ENCODE measurements at places on chromosomes 6 and 20.

DNA sequence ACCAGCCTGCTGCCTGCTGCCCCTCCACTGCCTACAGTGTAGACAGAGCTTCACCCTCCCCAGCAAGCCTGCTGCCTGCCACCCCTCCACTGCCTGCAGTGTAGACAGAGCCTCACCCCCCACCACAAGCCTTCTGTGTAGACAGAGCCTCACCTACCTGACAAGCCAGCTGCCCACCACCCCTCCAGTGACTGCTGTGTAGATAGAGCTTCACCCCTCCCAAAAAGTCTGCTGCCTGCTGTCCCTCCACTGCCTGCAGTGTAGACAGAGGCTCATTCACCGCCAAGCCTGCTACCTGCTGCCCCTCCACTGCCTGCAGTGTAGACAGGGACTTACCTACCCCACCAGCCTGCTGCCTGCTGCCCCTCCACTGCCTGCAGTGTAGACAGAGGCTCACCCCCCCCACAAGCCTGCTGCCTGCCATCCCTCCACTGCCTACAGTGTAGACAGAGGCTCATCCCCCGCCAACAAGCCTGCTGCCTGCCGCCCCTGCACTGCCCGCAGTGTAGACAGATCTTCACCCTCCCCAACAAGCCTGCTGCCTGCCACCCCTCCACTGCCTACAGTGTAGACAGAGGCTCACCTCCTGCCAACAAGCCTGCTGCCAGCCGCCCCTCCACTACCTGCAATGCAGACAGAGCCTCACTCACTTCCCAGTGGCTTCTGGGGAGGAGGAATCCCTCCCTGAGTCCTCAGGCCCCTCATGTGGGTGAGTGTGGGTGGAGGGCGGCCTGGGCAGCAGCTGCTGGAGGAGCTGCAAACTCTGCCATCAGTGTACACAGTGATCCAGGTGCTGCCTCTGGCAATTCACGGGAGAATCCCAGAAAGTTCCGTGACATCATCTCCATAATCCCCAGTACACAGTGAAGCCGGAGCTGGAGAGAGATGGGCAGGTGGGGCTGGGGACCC lies 140.9 kb downstream of the DLL1 start:
- DNase-seq: no peak

GRCh38 chr6:20661721-20662120 lies 127.5 kb downstream of the CDKAL1 start:
- no peak for DNase-seq

- no peak for DNase-seq
Measured at GRCh38 chr6:131004387-131004755, 58.7 kb downstream of the EPB41L2 start.

DNA sequence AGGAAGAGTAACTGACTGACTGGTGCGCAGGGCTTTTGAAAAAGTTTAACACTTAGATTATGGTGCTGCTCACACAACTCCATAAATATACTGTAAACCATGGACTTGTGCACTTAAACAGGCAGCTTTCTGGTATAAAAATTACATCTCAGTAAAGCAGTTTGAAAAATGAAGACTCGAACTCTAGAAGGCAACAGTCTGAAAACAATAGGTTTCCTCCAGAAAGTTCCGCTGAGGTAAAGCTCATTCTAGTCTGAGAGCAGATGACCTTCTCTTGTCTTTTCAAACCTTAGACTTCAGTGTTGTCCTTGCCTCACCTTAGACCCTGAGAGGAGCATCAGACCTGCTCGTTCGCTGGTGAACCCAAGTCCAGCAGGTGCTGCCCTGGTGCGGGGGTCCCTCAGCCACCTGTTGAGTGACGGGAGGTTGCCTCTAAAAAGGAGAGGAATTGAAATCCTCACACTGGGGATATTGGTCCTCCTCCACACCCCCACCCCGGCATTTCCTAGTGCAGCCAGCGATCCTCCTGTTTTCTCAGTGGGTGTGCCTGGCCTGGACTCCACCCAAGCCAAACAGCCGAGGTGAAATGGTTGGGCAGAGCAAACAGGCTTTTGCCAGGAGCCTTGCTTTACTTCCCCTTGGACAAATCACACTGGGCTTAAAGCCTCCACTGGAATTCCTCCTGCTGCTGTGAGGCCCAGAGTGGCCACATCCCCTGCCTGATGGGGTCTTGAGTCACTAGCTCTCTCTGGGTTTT lies 14.7 kb upstream of the PYGB start:
- DNase-seq: no peak

GRCh38 chr6:143844006-143844405 lies 868 bp downstream of the LTV1 start:
- DNase-seq: no peak
